ENCODE measurements at places on chromosomes 16 and 17. TPM values are rescaled to one million over a fixed set of nuclear protein-coding genes. Genes with fewer than 3 reads are reported as not detected.

ZNF267 gene
- 6.1 TPM for total RNA-seq

IKZF3 gene
- total RNA-seq: 0.83 TPM

ITGA2B gene
- 0.58 TPM for total RNA-seq

GPR139 gene
- not detected for total RNA-seq

TMC7 gene
- 0.40 TPM for total RNA-seq
